C1 segment of cervical spinal cord (tissue), 14 donors: ENCODE measurements at places on chromosomes 13 and 19.

- no peak for DNase-seq
These were observed 16.3 kb downstream of the CILP2 start for GRCh38 chr19:19554074-19555023.

DNA sequence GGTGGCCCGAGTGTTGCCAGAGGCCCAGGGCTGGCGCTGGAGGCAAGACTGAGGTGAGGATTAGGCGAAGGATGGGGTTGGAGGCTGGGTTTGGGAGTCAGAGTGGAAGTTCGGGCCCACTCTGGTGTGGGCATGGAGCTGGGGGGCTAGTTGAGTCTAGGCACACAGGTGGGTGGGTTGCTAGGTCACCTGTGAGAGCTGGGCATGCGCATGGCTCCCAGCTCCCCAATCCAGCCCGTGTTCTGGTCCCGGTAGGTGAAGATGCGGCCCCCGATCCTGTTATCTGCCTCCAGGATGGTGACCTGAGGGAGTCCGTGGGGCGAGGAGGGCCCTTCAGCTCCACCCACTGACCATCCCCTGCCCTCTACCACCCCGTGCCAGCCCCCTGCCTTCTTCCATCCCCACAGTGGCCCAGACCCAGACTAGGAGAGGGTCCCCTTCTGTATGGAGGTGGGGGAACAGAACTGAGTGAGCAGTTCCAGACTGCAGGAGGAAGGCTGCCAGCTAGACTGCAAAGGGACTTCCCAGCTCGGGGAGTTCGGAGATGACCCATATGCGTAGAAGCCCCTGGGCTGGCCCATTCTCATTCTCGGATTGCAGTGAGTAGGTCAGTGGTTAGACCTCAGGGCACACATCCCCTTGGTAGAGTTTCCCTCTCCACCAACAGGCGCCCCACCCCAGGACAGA lies 1.7 kb downstream of the IL4I1 start:
- DNase-seq = no peak

GRCh38 chr13:72745260-72745659 lies 17.5 kb downstream of the BORA start:
- no peak for DNase-seq

- no peak for DNase-seq
These were observed 54.8 kb downstream of the FRY start for GRCh38 chr13:32086366-32086765.

DNA sequence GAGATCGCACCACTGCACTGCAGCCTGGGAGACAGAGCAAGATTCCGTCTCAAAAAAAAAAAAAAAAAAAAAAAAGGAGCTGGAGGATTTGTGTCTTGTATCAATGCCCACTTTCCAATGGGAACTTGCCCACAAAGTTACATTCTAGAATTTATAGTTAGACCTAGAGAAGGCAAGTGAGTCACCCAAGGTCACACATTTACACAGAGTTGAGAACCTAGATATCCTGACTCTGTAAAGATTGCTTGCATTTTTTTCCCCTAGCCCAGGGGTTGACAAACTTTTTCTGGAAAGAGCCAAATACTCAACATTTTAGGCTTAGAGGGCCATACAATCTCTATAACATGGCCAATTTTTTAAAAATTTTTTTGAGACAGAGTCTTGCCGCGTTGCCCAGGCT lies 7.7 kb upstream of the BRD4 start:
- DNase-seq = no peak

GRCh38 chr13:25286308-25286968 lies 850 bp downstream of the MTMR6 start:
- peak; percentile 8 for DNase-seq

- no peak for DNase-seq
These were observed 14.7 kb downstream of the TLE5 start for GRCh38 chr19:3047496-3048189.

GRCh38 chr19:3818466-3818865 lies 32.3 kb upstream of the MATK start:
- DNase-seq = no peak

DNA sequence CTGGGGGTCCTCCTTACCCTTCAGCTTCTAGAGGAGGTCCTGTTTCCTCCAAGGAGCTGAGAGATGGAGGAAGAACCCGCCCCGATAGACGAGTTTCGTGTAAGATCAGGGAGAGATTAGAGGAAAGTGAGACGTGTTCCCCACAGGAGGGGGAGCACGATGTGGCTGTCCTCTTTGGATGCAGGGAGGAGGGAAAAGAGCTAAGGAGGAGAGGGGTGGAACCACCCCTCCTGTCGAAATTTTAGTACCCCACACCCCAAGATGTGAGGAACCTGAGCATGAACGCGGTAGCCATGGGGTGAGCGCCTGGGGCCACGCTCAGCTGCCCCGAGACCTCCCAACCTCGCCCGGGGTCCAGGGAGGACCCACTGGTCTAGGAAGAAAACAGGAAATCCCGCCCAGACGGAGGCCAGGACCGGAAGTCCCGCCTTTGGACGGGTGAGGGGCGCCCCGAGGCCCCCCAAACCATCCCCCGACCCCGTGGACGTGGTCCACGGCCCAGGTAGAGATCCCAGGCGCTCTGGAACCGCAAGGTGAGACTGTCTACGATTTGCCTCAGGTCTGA lies 1.2 kb downstream of the AKT1S1 start:
- peak; percentile 76 for DNase-seq

- DNase-seq = no peak
These were observed 108.2 kb downstream of the EDNRB start for GRCh38 chr13:77810430-77810829.

DNA sequence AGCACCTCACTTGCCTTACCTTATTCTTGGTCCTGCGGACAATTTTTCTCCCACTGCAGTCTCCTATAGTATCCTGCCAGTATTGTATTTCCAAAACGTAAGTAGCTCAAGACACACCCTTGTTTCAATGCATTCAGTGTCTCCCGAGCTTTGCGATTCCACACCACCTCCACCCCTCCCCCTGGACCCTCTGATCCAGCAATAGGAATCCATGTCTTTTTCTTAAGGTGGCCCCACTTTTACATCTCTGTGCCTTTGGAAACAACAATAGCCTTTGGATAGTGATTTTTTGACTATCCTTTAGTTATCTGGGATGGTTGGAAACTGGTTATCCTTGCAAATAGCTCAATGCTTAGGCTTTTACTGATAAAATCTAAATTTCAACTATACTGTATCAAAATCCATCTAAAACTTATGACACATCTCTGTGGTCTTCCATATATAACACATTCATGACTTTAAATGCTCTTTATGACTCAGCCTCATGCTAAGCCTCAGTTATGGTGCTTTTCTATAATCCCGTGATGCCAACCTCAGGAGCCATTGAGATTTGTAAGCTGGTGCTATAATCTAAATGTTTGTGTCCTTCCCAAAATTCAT lies 27.1 kb downstream of the FAM216B start:
- DNase-seq = no peak

DNA sequence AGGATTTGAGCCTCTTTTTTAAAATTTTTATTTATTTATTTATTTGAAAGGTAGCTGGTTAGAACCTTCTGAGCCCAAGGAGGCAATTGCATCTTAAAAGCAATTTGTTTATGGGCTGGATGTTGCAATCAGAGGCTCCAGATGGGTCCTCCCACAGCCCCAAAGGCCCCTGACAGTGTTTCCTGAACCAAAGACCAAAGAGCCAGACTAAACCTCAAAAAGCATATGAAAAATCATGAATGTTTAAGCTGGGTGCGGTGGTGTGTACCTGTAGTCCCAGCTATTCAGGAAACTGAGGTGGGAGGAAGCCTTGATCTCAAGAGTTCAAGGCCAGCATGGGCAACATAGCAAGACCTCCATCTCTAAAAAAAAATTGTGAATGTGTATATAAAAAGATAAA lies 67.8 kb upstream of the RGCC start:
- DNase-seq = no peak

GRCh38 chr13:56886398-56886797 lies 254.3 kb upstream of the PRR20A start:
- DNase-seq = no peak

DNA sequence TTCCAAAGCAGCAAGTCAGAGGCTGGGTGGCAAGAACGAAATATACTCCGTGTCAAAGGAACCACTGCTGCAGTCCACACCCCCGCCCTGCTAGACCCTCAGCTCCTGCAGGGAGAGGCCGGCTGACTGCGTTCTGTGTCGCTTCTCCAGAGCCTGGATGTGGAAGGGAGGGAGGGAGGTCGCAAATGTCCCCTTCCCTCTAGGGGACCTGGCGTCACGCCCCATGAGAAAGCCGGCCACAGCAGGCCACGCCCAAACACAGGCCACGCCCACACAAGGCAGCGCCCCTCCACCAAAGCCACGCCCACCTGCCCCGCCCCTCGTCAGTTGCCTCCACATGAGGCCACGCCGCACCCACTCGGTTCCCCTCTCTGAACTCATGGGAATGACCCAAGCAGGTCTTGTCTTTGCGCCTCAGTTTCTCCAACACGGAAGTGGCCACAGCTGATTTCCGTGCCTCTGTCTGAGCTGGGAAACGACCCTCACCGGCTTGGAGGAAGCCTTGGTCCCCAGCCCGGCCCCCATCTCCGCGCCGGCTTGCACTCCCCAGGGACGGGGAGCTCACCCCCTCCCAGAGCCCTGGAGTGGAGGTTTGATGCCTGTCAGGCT lies 38.4 kb upstream of the TCF3 start:
- no peak for DNase-seq

DNA sequence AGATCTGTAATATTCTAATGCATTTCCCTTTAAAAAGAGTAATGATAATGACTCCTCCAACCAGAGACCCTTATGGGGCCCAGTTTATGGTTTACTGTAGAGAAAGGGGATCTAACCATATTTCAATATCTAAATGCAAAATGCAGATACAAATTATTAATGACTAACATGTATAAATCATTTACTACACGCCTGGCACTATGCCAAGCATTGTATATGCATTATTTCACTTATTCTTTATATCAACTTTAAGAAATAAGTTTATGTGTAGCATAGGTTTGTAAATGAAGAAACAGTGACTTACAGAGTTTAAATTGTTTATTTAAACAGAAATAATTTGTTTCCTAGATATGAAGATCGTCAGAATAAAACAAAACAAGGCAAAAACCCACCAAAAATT lies 86.2 kb upstream of the SCEL start:
- no peak for DNase-seq

GRCh38 chr19:54029301-54029700 lies 34.4 kb downstream of the VSTM1 start:
- no peak for DNase-seq

DNA sequence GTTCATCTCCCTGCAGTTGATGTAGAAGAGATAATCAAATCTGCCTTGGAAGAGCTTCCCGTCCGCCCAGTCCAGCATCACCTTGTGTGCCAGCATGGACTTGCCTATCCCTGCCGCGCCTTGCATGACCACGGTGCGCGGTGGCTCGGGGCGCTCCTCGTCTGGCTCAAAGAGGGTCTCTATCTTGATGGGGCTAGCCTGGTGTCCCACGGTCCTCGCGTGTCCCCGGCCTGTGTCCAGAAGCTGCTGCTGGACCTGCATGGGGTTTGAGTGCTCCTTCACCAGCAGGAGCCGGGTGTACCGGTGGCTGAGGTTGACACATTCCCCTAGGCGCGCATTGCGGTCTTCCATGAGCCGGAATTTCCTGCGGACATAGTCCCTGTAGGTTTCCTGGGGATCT lies 13.2 kb downstream of the NLRP12 start:
- no peak for DNase-seq

DNA sequence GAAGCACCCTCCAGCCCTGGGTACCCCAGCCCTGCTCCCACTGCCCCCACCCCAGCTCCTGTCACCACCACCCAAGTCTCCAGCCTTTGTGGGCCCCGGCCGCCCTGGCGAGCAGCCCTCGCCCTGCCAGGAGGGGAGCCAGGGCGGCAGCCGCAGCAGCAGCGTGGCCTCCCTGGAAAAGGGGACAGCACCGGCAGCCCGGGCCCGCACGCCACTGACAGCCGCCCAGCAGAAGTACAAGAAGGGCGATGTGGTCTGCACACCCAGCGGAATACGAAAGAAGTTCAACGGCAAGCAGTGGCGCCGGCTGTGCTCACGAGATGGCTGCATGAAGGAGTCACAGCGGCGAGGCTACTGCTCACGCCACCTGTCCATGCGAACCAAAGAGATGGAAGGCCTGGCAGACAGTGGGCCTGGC lies 3.9 kb downstream of the CIC start:
- no peak for DNase-seq

DNA sequence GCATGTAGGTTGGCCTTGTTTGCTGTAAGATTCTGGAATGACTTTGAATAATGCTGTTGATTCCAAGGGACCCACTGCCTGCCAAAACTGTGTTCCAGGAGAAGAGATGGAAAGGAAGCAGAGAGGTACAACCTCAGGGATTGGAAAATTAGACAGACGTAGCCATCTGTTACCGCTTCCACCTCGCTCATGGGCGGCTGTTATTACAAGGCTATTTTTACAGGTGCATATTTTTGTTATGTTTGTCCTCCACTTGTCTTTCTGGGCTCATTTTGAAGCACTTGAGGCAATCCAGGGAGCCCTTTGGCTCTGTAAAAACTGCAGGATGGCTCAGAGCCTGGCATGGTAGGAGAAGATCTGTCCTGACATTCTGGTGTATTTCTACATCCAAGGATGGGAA lies 276.4 kb upstream of the TMTC4 start:
- DNase-seq = no peak

- DNase-seq = no peak
These were observed 2041.1 kb downstream of the OLFM4 start for GRCh38 chr13:55069746-55070145.

DNA sequence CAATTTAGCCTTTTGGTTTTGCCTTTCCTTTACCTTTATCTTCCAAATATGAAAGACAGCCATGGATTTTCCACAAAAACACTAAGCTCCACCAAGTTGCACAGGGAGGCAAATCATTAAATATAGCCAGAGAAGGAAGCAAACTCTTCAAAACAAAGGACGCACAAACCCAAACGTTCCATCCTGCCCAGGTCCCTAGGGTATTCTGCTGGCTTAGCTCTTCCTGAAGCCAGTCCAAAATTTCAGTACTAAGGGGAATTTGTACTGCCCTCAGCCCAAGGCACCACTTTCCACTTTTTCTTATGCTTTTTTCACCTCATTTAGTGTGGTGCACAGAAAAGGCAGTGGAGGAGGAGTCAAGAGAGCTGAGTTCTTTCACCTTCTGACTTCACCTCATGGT lies 169.9 kb downstream of the FLT1 start:
- no peak for DNase-seq

- no peak for DNase-seq
These were observed 28.9 kb upstream of the TPP2 start for GRCh38 chr13:102567857-102568256.
